Spinal cord (tissue), 10 donors: ENCODE measurements at places on chromosomes 16 and 17. TPM values are rescaled to one million over a fixed set of nuclear protein-coding genes. Genes with fewer than 3 reads are reported as not detected.

DNA sequence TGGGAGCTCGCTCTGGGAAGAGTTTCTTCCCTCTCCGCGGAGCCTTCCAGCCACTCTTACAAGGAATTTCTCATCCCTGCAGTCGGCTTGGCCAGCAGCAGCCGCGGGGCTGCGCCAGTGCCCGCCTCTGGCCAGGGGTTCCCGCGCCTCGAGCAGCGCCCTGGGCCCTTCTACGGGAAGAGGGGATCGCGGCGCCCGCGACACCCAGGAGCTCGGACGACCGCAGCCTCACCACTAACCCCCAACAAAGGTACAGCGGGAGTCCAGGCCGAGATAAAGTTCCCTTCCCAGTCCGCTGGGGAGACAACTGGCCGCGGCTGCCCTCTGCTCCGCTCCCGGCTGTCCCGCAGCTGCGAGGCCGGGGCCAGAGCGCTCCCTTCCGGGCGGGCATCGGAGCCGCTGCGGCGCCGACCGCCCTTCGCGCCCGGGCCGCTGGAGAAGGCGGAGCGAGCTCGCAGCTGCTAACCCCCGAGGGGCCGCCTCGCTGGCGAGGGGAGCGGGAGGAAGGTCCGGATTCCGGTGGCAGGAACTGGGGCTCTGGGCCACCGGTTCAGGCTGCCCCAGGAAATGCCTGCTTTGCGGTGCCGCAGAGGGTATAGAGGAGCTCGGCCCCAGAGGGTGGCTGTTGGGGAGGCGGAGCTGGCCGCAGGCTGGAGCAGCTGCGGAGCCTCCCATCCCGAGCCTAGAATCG lies 3.6 kb upstream of the HS3ST3B1 start:
- no peak for DNase-seq

DNA sequence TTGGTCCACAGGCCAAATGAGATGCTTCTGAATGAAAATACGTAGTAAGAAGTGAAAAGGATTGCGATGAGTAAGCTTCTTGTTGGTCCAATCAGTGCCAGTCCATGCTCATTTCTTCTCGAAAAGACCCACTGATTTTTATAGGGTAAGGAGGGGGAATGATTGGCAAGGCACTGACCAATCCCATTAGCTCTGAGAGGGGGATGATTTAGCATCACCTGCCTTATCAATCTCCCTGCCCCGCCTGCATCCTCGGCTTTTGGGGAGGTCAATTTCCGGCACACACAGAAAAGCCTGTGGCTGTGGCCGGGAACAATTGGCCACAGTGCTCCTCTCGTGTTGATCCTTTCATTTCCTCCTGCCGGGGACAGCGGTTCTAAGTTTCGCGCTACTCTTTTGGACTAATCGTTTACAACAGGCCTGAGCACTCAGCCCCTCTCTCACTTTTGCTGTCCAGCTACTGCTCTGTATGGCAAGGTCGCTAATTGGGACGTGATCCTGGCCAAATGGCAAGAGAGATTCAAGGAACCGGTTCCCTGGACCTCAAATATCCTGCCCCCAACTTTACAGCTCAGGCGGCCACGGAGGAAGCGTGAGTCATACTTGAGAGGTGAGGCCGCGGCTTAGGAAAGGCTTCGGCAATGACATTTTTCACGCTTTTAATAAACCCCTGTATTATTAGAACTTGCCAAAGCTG lies 43.1 kb downstream of the TBX4 start:
- DNase-seq: no peak

GRCh38 chr17:79776376-79777119 lies 1.4 kb upstream of the CBX2 start:
- DNase-seq: peak; percentile 41

Gene PRAC2
- total RNA-seq: not detected
